Activated CD4-positive, alpha-beta T cell treated with anti-CD3 and anti-CD28 coated beads, Interleukin-2, amount 50 U/mL, for 4 hours (primary cell): ENCODE measurements at places on chromosomes 4 and X.

- no peak for DNase-seq
These were observed 7.6 kb downstream of the SGMS2 start for GRCh38 chr4:107832275-107832807.

GRCh38 chr4:181998398-181999295 is 244.6 kb upstream of the TENM3 start:
- no peak for DNase-seq

GRCh38 chrX:65697915-65698796 is 30.7 kb downstream of the MSN start:
- peak; percentile 72 for DNase-seq

DNA sequence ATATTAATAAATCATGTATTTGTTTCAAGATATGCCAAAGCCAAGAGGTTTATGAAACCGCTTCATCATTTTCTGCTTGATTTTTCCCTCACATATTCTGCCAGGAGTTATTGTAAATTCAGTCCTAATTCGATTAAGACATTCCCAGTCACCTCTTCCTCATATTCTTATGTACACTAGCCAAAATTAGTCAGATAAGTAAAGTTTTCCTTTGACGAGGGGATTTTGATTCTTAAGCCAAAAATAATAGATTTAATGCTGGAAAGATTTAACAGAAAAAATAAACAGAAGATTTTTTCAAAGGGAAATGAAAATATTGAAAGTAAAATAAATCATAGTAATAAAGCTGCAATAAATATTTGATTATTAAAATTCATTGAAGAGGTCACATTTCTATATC is 51.0 kb upstream of the VEGFC start:
- DNase-seq, result no peak

DNA sequence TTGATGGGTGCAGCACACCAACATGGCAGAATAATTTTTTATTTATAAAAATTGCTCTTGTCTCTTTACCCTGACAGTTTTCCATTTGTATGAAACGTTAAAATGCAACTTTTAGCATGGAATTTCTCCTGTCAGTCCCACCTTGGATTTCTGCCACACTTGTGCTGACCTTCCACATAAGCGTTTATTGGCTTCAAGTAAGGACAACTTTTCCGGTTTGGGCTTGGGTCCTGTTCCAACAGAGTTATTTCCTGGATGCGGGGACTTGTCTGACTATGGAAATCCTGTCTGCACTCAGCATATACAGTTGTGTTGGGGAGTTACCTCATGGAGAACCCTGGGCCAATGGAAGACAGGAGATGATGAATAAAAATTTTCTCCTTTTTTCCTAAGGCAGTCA is 294.7 kb downstream of the NAF1 start:
- no peak for DNase-seq

DNA sequence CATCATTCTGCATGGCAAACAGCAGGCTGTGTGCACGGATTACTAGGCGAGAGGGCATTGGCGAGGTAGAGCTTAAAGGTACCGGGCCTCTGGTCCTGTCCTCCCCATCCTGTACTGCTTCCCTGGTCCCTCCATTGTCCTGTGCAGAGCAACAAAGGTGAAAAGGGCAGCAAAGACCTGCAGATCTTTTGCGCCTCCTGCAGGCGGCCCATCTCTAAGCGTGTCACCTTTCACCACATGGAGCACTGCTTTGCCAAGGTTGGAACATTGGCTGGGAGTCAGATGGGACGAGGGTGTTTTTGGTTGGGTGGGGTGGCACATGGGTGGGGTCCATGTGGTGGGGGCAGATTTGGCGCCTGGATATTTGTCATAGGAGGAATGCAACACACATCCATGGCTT is 64.7 kb upstream of the UXT start:
- no peak for DNase-seq

- no peak for DNase-seq
These were observed 613.8 kb upstream of the TECRL start for GRCh38 chr4:65023081-65023480.

- no peak for DNase-seq
These were observed 81.8 kb downstream of the F11 start for GRCh38 chr4:186347743-186348142.

- no peak for DNase-seq
These were observed 2414.2 kb downstream of the PCDH7 start for GRCh38 chr4:33134366-33134765.

DNA sequence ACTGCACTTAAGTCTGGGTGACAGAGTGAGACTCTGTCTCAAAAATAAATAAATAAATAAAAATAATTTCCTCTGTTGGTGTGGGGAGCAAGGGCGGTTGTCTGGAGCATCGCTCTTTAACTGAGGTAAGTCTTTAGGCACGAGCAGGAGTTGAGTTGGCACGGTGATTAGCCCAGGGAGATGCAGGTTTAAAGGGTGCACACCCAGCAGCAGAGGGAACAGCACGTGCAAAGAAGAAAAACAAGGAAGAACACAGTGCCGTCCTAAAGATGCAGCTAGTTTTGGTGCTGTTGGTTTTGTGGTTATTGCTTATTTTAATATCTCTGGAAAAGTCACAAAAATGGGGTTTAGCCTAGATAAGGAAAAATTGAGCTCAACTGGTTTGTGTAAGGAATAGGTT is 87.8 kb downstream of the DHX15 start:
- no peak for DNase-seq
